Suppressor macrophage treated with lipopolysaccharide for 4 hours (primary cell): ENCODE measurements at places on chromosomes 5 and 9.

GRCh38 chr9:133186736-133187135, 22.3 kb downstream of the OBP2B start:
- DNase-seq: no peak

DNA sequence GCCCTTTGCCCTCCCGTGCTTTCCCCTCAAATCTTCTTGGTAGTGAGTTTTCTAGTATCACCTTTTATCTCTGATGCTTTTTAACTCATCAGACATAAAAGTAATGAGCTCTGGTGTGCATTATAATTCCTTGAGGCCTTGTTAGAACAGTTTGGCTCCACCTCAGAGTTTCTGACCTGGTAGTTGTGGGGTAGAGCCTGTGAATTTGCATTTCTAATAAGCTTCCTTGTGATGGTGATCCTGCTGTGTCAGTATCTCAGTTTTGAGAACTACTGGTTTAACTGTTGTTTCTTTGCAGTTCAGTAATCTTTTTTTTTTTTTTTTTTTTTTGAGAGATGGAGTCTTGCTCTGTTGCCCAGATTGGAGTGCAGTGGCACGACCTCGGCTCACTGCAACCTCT, 31.1 kb downstream of the UBE2D2 start:
- DNase-seq: no peak

- DNase-seq: no peak
These were observed 1.7 kb downstream of the CRB2 start for GRCh38 chr9:123357743-123358059.

DNA sequence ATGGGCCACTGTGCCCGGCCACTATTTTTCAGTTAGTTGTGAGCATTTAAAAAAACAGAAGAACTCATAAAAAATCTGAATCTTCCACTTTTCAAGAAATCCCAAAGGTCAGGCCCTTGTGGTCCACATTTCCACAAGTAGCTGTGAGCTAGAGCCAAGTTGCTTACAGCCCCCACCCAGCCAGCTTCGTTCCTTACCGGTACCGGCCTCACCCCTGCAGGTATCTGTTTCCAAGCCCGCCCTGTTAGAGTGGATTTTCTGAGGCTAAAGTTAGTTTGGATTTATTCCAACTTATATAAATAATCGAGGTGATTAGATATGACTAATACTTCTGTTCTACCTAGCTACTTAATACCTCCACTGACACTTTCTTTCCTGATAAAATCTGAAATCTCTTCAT, 81.0 kb downstream of the F2RL2 start:
- DNase-seq: no peak

DNA sequence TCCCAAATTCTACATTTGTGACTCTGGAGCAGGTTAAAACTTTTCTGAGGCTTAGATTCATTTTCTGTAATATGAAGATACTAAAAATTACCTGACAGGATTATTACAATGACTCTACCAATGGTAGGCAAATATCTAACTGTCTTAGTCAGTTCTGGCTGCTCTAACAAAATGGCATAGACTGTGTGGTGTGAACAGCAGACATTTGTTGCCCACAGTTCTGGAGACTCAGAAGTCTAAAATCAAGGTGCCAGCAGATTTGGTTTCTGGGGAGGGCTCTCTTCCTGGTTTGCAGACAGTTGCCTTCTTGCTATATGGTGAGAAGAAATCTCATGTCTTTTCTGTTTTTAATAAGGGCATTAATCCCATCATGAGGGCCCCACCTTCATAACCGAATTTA, 245.1 kb downstream of the MAST4 start:
- DNase-seq: no peak
